ENCODE measurements at places on chromosomes 2 and 18.

DNA sequence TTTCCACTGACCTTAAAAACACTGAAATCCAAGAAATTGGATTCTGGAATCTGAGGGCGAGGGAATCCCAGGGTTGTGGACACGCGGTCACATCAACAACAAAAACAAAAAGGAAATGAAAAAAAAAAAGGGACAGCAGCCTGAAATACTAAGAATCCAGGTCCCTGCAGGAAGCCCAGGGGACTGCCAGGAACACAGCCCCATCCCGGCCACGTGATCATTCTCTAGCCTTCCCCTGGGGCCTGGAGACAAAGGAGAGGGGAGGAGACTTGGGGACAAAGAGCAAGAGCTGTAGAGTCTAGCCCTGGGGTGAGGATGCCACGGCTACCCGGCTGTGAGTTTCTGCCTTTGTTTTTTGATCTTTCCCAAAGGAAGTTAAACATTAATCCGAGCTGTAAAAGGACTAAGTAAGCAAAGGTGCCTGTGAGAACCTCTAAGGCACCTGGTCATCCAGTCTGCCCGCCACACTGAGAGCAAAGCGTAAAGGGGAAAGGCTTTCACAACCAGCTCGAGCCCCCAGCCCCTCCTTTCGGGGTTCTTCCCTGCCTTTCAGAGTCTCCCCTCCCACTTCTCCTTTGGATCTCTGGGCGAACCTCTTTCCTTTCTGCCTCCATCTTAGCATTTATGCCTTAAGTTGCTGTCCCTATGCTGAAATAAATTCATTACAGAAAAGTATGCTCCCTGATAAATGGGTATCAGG is 57.9 kb upstream of the MSH2 start:
- no peak for DNase-seq

- no peak for DNase-seq
Measured at GRCh38 chr18:42915299-42915698, 200.2 kb downstream of the RIT2 start.

DNA sequence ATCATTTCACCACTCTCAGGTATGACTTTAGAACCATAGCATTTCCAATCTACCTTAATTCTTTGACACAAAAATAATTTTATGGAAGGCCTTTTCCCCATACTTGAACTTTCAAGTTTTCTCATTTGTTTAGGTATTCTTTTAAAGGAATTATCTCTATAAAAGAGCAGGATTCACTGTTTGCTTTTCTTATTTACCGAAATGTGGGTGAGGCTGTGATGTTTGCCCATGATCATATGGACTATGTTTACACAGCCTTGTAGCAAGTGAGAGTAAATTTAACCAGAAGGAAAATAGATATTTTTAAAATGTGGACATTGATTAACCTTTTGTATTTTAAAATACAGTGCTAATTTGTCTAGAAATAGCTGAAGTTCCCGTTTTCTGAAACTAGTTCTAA is 26.3 kb downstream of the CAB39 start:
- DNase-seq = no peak

DNA sequence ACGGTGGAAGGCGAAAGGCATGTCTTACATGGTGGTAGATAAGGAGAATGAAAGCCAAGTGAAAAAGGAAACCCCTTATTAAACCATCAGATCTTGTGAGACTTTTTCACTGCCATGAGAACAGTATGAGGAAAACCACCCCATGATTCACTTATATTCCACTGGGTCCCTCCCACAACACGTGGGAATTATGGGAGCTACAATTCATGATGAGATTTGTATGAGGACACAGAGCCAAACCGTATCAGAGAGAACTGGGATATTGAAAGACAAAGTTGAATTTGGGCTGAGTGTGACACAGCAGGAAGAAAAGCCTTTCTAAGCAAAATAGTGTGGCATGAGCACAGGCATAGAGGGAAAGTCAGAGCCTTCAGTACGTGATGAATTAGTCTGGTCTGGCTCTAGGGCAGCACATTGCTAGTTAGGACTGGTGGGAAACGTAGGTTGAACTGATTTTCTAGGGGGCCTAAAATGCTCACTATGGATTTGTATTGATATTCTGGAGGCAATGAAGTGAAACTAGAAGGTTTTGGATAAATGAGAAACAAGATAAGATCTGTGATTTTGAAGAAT is 84.8 kb upstream of the RND3 start:
- no peak for DNase-seq

DNA sequence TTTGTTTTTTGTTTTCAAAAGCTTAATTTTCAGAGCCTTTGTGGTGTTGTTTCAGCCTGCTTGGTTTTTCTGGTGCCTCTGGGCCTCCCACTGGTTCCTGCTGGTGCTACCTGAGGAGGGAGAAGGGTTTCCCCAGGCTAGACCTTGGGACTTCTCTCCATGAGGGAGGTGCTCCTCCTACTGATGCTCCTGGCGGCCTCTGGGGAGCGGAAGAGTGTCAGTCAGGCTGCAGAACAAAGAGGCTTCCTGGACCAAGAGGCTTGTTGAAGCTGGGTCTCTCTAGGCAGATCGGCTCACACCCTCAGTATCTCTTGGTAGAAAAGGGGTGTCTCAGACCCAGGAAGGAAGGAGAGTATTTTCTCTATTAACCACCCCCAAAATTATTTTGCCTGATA is 32.2 kb downstream of the RFX8 start:
- no peak for DNase-seq

DNA sequence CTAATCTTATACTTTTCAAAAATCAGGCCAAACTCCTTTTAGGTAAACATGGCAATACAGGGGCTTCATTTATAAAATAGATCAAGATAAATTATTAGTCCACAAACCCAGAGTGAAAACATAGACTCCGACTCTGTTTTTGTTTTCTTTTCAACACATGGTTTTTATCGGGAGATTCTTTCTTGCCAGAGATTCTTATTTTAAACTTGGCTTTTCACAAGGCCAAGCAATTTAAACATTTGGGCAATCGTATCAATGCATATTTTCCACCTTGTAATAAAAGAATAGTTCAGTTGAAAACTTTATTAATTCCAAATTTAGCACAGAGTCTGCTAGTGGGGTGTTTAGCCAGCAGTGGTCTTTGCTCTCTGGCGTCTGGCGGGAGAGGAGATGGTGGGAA is 71.9 kb downstream of the SOX11 start:
- DNase-seq = no peak

DNA sequence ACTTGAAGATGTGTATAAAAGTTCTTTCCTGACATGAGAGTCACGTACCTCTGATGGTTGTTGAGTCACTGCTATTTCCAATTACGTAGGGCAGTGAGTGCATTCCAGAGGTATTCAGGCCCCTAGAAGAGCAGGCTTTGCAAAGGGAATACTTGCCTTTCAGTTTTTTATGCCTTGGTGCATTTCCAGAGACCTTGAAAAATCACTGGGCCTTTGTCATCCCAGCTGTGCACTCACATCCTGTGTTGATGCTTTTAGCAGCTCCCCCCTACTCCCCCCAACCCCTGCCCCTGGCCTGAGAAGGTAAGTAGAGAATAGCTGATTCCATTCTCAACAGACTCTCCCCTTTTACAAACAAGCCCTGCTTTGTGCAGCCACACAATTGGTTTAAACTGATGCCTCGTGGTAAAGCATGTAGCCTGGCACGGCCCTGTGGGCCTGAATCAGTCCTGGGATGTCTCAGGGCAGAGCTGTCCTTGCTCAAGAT is 174.2 kb downstream of the PRPF40A start:
- DNase-seq = no peak

GRCh38 chr2:160399880-160400279 is 93.7 kb downstream of the RBMS1 start:
- DNase-seq = no peak

DNA sequence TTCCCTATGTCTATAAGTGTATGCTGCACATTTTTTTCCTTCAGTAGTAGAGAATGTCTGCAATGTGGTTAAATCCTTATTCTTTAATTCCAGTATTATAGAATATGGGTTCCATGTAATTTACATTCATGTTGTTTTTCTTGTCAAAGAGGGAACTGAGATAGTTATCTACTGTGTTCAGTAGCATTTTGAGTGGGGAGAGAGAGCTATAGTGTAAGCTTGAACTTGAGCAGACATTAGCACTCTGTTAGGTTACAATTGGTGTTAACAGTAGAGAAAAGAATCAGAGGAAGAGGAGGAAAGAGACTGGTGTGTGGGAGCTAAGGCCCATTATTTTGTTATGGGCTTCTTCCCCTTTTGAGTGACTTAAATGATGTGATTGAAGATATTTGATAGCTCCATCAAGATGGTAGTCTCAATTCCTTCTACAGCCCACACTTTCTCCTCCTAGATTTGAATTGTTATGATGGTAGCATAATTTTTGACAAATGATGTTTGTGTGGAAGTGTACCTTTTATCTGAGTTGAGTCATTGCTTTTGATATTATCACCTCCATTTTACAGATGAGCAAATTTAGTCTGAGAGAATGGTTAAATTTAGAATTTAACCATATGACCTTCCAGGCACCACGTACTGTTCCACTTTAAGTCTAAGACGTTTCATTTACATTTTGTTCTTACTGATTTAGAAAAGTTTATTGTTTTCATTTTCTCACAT is 71.3 kb downstream of the FMNL2 start:
- no peak for DNase-seq

DNA sequence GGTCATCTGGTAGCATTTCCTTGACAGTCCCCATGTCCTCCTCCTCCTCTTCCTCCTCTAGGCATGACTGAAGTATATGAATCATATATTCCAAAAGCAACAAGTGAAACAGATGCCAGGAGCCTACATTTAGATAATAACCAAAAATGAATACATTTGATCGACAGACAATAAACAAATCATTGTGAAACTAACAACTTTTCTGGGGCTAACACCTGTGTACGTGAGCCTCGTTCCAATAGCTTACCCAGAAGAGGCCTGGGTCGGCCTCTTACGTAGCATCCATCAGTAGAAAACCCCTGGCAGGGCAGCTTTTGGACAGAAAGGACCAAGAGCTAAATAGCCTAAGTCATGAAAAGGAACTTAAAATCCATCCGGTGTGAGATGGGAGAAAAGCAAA is 15.3 kb upstream of the CREG2 start:
- no peak for DNase-seq

GRCh38 chr2:64139956-64140355 is 4.3 kb downstream of the PELI1 start:
- no peak for DNase-seq

DNA sequence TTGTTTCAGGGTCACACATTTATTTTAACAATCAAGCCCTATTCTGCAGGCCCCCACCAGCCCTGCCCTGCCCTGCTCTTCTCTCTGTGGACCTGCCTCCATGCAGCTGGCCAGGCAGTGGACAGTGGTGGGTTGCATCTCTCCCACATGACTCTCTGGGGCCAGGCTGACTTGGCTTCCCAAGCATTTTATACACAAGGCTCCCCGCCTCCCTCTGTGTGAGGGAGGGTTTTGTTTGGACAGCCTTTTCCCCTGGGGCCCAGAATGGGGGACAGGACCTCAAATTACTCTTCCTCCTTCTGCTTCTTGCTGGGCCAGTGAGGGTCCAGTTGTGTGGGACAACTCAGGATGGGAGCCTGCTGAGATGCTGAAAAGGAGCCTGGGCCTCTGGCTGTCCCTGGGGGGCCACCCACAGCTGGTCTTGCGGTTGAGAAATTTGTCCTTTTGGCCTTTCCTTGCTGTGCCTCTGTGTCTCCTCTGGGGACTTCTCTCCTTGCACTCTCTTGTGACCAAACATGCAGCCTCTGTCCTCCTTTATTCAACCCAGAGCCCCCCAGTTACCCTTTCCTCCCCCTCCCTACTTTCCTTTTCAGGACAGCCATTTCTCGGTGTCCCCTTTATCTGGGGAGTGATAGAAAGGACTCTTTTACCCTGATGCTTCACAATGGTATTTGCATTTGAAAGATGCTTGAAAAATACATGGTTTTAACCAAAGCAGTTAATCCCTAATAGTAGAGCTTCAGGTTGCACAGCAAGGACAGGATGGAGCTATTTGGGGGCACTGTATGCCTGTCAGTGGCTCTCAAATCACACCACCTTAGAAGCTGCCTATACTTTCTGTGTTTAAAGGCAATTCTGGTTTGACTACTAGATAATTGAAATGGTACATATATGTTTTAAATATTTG is 151.1 kb downstream of the FHOD3 start:
- no peak for DNase-seq

- DNase-seq = no peak
Measured at GRCh38 chr2:144529841-144530240, 9.9 kb upstream of the ZEB2 start.

GRCh38 chr2:175152242-175152641 is 15.8 kb downstream of the ATF2 start:
- DNase-seq = no peak

GRCh38 chr2:113058998-113059960 is at the start of gene IL36RN:
Gene IL36RN (plus strand): TSS chr2:113059198. CDS start chr2:113059439, 241 bp downstream.
- no peak for DNase-seq

- DNase-seq = no peak
Measured at GRCh38 chr2:191968120-191968519, 121.2 kb upstream of the CAVIN2 start.

DNA sequence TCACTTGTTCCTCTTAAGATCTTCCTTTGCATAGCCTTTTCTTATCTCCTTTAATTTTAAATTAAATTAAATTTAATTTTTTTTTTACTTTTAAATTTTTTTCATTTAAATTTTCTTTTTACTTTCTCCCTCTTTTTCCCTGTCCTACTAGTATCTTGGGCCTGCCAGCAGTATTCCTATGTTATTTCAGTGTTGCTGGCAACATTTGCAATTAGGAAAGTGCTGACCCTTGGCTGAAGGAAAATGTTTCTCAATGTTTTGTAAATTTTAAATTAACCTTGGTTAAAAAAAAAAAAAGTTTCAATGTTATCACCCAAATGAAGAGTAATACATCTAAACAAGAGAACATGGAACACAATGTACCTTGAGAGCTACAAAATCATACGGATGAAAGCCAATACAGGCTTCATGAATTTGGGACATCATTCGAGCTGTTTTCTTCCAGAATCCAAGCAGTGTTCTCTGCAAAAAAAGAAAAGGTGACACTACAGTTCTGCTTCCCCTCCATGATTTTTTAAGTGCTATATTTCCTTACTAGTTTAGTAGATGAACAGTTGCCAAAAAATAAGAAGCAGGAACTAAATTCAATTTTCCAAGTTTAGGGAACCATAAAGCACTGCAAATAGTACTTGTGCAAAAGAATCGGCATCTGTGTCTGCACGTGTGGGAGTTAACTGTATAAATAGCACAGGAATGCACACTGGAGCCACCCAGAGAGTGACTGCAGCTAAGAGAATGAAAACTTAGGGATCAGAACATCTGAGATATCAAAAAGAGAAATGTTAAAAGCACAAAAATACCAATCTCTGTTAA is 55.8 kb downstream of the ICA1L start:
- no peak for DNase-seq

DNA sequence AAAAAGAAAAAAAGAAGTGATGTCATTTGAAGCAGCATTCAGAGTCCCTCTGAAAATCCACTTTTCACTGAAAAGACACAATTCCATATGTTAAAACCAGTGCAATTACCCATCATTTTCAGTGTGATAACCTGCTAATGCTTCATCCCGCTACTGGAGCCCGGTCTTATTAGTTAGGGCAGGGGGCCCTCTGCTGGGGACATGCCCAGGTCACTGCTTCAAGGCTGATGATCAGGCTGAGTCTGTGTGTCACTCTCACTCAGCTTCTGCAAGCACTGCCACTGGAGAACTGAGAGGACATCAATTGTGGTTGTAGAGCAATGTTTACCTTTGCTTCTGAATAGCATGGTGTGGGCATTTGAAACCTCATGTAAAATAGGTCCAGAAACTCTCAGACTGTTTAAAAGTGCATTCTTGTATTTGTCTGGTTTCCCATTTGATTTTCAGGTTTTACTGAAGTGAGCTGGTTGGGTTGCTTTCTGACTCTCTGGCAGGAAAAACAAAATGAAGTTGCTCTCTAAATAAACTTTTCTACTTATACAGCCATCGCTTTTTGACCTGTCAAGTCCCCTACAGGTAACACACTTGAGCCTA is 49.2 kb upstream of the NXPH2 start:
- DNase-seq = no peak
